ENCODE measurements at places on chromosomes 3 and 15. TPM values are rescaled to one million over a fixed set of nuclear protein-coding genes. Genes with fewer than 3 reads are reported as not detected.
A peak's percentile ranks its signal among the peaks of the same experiment; 100 is the strongest.

The CYP8B1 gene
- total RNA-seq = not detected

DNA sequence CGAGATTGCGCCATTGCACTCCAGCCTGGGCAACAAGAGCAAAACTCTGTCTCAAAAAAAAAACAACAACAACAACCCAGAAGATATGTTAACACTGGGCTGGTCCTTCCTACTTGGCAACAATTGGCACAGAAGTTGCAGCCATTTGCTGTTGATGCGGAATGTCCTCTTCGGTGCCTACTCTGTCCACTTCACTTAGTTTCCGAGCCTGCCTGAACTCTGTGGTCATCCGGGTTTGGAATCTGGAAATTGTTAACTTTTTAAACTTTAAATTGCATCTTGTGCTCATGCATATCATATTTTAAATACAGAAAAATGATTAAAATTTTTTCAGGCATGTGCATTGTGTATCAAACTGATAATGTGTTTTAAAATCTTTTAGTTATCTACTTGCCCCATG, 81.5 kb downstream of the FNDC3B start:
- no peak overlapping the region for H3K27ac ChIP-seq
- H3K4me3 ChIP-seq = no peak overlapping the region
- H3K27me3 ChIP-seq = no peaks in the 10 kb centered on the region
- no peaks in the 10 kb centered on the region for H3K36me3 ChIP-seq
- DNase-seq = no peak

The CD80 gene
- total RNA-seq = not detected

GRCh38 chr3:62098646-62099365, 274.5 kb downstream of the FEZF2 start:
- no peaks in the 10 kb centered on the region for H3K27me3 ChIP-seq
- no peaks in the 10 kb centered on the region for H3K4me1 ChIP-seq
- no peaks in the 10 kb centered on the region for H3K36me3 ChIP-seq
- no peak overlapping the region for H3K27ac ChIP-seq
- no peak for DNase-seq
- H3K4me3 ChIP-seq = no peak overlapping the region

GRCh38 chr3:29329986-29330890, 49.4 kb downstream of the RBMS3 start:
- no peak for DNase-seq
- no peak overlapping the region for H3K4me3 ChIP-seq
- H3K27ac ChIP-seq = no peak overlapping the region
- peaks cover 48% of the 10 kb centered on the region for H3K4me1 ChIP-seq
- H3K27me3 ChIP-seq = no peaks in the 10 kb centered on the region

GRCh38 chr3:186354100-186354499, 7.9 kb downstream of the DGKG start:
- H3K27ac ChIP-seq = no peak overlapping the region
- H3K36me3 ChIP-seq = no peaks in the 10 kb centered on the region
- peaks cover 3% of the 10 kb centered on the region for H3K27me3 ChIP-seq
- no peaks in the 10 kb centered on the region for H3K4me1 ChIP-seq
- no peak for DNase-seq

GRCh38 chr15:43285609-43286037, 18.9 kb upstream of the TGM5 start:
- no peaks in the 10 kb centered on the region for H3K4me1 ChIP-seq
- no peaks in the 10 kb centered on the region for H3K36me3 ChIP-seq
- no peak overlapping the region for H3K4me3 ChIP-seq
- H3K27ac ChIP-seq = no peak overlapping the region
- peaks cover 29% of the 10 kb centered on the region for H3K27me3 ChIP-seq
- no peak for DNase-seq

The FSTL1 gene
- total RNA-seq = 9.4 TPM

- DNase-seq = no peak
- H3K27me3 ChIP-seq = no peaks in the 10 kb centered on the region
- no peaks in the 10 kb centered on the region for H3K4me1 ChIP-seq
- H3K4me3 ChIP-seq = no peak overlapping the region
- no peak overlapping the region for H3K27ac ChIP-seq
- H3K36me3 ChIP-seq = no peaks in the 10 kb centered on the region
Measured at GRCh38 chr15:35399901-35400300, 146.1 kb downstream of the DPH6 start.

DNA sequence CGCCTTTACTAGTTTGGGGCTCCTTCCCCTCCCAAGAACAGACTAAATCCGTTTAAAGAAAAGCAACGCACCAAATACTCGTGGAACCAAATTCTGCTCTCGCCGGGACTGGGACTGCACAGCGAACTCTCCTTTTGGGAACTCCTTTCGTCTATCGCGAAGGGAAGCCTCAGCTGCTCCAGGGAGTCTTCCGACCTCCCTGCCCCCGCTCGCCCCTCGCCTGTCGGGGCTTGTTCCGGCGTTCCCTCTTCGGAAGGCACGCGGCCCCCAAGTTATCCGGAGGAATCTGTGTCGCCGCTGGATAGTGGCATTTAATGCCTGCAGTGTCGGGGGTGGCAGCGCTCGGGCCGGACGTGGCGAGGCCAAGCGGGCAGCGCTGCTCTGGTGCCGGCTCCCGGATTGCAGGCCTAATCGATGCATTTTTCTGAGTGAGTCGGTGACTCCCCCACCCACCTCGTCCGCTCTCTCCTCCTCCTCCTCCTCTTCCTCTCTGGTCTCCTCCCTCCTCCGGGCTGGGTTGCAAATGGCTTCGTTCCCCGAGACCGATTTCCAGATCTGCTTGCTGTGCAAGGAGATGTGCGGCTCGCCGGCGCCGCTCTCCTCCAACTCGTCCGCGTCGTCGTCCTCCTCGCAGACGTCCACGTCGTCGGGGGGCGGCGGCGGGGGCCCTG, at the start of gene TRIM71:
TSS of gene TRIM71 (plus strand) at position 440 of the 671 bp plus-strand sequence. CDS start at position 524, 84 bp downstream.
- H3K36me3 ChIP-seq = no peaks in the 10 kb centered on the region
- DNase-seq = no peak
- peak within 1 kb of the TSS; percentile 15 for H3K4me3 ChIP-seq
- H3K27me3 ChIP-seq = peaks cover 8% of the 10 kb centered on the region

The FETUB gene
- total RNA-seq = 0.94 TPM

The REC114 gene
- not detected for total RNA-seq

DNA sequence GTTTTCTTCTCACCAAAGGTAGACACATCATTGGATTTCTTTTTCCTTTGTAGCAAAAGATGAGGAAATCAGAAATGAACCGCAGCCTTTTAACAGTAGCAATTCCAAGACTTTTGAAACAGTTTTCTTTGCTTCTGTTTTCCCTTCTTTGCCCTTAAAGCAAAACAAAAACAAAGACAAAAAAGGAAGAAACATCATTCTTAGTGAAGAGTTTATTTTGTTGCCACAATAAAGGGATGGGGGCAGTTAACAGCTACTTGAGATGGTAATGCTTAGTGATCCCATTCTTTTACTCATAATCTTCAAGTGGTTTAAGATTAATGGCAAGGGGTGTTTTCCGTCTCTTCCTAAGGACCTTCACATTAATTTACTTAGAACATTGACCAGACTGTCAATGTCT, 218.8 kb downstream of the MEIS2 start:
- no peak overlapping the region for H3K27ac ChIP-seq
- no peak for DNase-seq
- peaks cover 9% of the 10 kb centered on the region for H3K4me1 ChIP-seq
- no peak overlapping the region for H3K4me3 ChIP-seq
- no peaks in the 10 kb centered on the region for H3K36me3 ChIP-seq

The NRROS gene
- total RNA-seq = 0.70 TPM

- no peak overlapping the region for H3K4me3 ChIP-seq
- DNase-seq = no peak
- H3K27me3 ChIP-seq = no peaks in the 10 kb centered on the region
- peaks cover 23% of the 10 kb centered on the region for H3K4me1 ChIP-seq
- no peak overlapping the region for H3K27ac ChIP-seq
- no peaks in the 10 kb centered on the region for H3K36me3 ChIP-seq
Measured at GRCh38 chr3:188792793-188793192, 379.0 kb upstream of the TPRG1 start.

GRCh38 chr3:156519758-156520162, 35.2 kb downstream of the SSR3 start:
- H3K4me3 ChIP-seq = no peak overlapping the region
- no peak for DNase-seq
- no peak overlapping the region for H3K27ac ChIP-seq
- no peaks in the 10 kb centered on the region for H3K36me3 ChIP-seq
- H3K27me3 ChIP-seq = no peaks in the 10 kb centered on the region

The ABHD17C gene
- total RNA-seq = 37.1 TPM

- no peak overlapping the region for H3K27ac ChIP-seq
- H3K36me3 ChIP-seq = peaks cover 6% of the 10 kb centered on the region
- no peaks in the 10 kb centered on the region for H3K27me3 ChIP-seq
Measured at GRCh38 chr3:141933421-141934300, 57.2 kb downstream of the ATP1B3 start.

The GRK7 gene
- not detected for total RNA-seq

DNA sequence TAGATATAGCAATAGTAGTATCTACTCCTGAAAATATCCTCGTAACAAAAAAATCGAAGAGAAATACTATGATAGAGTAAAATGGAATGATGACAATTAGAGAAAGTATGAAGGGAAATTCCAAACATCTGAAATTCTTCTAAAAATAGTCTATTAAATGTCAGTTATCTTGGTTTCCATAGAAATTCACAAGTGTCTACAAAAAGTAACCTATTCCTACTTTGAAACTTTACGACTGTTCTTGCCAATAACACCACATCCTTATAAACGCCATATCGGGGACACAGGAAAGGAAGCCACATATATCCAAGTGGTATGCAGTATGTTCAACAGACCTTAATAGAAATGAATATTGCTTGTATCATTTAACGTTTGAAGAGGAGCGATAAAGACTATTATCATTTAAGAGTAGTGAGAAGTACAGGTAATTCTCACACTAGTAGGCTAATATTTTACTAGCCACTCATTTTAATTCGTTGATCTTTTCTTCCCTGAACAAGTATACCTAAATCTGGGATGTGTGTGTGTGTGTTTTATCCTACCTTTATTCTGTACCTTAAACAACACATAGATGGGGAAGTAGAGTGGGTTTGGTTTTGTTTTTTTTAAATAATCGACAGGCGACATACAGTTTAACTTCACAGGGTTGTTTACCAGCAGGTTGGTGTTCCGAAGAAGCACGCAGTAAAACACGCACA, 1.2 kb downstream of the GPR176 start:
- H3K27ac ChIP-seq = peak overlapping the region; percentile 21
- H3K36me3 ChIP-seq = no peaks in the 10 kb centered on the region
- no peak for DNase-seq
- H3K4me3 ChIP-seq = peak overlapping the region; percentile 74
- H3K4me1 ChIP-seq = peaks cover 25% of the 10 kb centered on the region
- H3K27me3 ChIP-seq = peaks cover 7% of the 10 kb centered on the region

The SGO1 gene
- 9.8 TPM for total RNA-seq

- H3K27ac ChIP-seq = peak overlapping the region; percentile 62
- no peaks in the 10 kb centered on the region for H3K27me3 ChIP-seq
- H3K4me3 ChIP-seq = no peak overlapping the region
- DNase-seq = no peak
- no peaks in the 10 kb centered on the region for H3K36me3 ChIP-seq
Measured at GRCh38 chr3:195458316-195458717, 15.5 kb upstream of the ACAP2 start.
